B cell (primary cell): ENCODE measurements at places on chromosomes 3 and 15. TPM values are rescaled to one million over a fixed set of nuclear protein-coding genes. Genes with fewer than 3 reads are reported as not detected.

TNFAIP8L3 gene
- not detected in 2 replicates for total RNA-seq

- H3K4me3 ChIP-seq: no peak overlapping the region
- peaks cover 4% of the 10 kb centered on the region for H3K27me3 ChIP-seq
- no peaks in the 10 kb centered on the region for H3K36me3 ChIP-seq
- DNase-seq: peak; percentile 1
- no peak overlapping the region for H3K27ac ChIP-seq
These were observed 7.3 kb upstream of the RTP3 start for GRCh38 chr3:46490338-46491084.

DNA sequence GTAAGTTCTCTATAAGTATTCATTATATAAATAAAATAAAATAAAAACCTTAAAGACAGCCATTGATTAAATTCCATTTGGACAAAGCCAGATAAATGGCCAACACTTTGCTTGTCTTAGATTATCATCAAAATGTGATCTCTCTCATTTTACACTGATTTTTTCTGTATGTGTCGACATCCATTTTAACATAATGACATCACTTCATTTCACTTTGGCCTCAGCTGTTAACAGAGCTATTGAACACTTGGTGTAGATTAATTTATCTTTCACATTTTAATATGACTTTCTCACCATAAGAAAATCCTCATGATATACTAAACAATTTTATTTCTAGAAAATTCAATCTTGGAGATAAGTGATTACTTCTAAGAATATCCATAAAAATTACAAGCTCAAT lies 198.1 kb downstream of the MECOM start:
- peaks cover 3% of the 10 kb centered on the region for H3K27me3 ChIP-seq
- no peak overlapping the region for H3K27ac ChIP-seq
- H3K4me3 ChIP-seq: no peak overlapping the region
- no peaks in the 10 kb centered on the region for H3K36me3 ChIP-seq

PGBD4 gene
- 5.2 and 5.6 TPM in 2 replicates for total RNA-seq

- H3K27ac ChIP-seq: no peak overlapping the region
- H3K4me3 ChIP-seq: no peak overlapping the region
- H3K27me3 ChIP-seq: no peaks in the 10 kb centered on the region
- H3K36me3 ChIP-seq: no peaks in the 10 kb centered on the region
- no peak for DNase-seq
These were observed 110.5 kb downstream of the SAMMSON start for GRCh38 chr3:70110066-70110465.

DNA sequence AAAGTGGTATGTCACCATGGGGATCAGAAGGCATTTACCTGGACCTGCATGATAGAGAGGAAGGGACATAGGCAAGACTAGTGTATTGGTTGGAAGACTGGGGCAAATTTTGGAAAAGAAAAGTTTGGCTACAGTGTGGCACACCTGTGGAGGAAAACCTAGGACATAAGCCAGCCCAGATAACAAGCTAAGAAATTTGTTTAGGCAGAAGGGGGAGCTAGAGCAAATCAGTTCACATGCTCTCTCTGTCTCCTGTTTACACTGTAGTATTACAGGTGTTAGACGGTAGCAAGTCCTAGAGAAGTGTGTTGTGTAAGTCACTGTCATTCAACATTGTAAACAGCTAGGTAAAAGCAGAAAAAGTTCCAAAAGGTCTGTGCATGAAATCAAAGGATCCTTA lies 11.9 kb upstream of the ALDH1A2 start:
- H3K27me3 ChIP-seq: peaks cover 5% of the 10 kb centered on the region
- no peak for DNase-seq
- no peaks in the 10 kb centered on the region for H3K4me1 ChIP-seq

DNA sequence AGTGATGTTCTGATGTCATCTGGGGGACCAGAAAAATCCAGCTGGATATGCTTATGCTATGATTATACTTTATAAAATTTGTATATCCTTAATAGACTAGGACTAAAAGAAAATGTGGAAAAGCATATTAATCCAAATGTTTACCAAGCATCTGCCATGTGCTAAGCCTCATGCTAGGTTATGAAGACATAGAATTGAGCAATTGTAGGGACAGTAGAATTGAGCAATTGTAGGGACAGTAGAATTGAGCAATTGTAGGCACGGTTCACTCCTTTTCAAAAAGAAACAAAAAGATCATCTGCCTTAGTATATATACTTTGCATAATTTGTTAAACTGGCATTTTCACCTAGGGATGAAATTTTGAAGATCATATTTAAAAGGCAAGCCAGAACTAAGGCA lies 18.3 kb downstream of the ABHD5 start:
- DNase-seq: no peak
- H3K27me3 ChIP-seq: no peaks in the 10 kb centered on the region
- H3K36me3 ChIP-seq: peaks cover 7% of the 10 kb centered on the region

GRCh38 chr15:63953524-63953923 lies 92.8 kb downstream of the DAPK2 start:
- no peak for DNase-seq
- H3K4me3 ChIP-seq: no peak overlapping the region
- peaks cover 5% of the 10 kb centered on the region for H3K4me1 ChIP-seq
- no peak overlapping the region for H3K27ac ChIP-seq

- H3K36me3 ChIP-seq: peaks cover 29% of the 10 kb centered on the region
- no peak overlapping the region for H3K27ac ChIP-seq
- H3K27me3 ChIP-seq: no peaks in the 10 kb centered on the region
- peaks cover 51% of the 10 kb centered on the region for H3K4me1 ChIP-seq
- peak; percentile 46 for DNase-seq
These were observed 27.7 kb downstream of the TRAK1 start for GRCh38 chr3:42118762-42119361.

DNA sequence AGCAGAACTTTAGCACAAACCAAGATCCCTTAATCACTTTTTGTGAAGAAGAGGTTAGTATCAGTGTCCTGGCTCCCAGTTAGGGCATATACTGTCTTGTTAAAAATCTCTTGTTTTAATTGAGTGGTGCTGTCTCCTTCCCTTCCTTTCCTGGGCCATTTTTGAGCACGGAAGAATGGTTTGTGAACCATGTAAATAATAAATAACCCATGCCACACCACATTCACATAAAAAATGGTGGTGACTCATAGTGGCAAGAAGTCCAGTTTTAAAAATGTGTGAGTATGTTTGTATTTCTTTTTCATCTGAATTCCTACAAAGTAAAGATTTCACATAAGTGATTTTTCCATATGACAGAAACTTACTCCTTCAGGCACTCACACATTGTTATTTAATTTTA lies 59.1 kb upstream of the SPRED1 start:
- DNase-seq: no peak
- no peak overlapping the region for H3K27ac ChIP-seq
- H3K36me3 ChIP-seq: no peaks in the 10 kb centered on the region
- H3K4me1 ChIP-seq: no peaks in the 10 kb centered on the region
- no peaks in the 10 kb centered on the region for H3K27me3 ChIP-seq

DNA sequence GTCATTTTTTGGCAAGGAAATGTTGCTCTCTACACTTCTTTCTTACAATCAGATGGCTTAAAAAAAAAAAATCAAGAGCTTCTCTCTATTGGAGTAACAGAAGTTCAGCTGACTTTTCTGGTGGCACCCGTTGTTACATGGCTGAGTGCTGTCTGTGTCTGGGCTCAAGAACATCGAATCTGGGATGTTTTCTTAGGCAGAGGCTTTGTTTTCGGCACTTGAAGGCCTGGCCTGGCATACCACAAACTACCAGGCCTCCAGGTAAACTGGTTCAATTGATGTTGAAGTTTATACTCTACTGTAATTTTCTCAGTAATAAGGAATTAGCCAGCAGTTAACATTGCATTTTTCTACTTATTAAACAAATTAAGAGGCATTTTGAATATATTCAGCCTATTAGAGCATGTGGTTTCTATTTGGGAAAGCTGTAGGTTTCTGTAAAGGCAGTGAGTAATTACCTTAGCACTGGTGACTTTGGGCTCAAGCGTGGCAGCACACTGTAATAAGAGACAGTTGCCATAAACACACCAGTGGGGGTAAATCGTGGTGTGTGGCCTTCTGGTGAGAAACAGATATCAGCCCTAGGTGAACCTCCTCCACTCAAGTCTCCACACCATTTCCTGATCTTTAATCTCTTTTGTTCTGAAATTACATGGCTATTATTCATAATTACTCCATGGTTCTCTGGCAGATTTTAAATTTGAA lies 544.7 kb downstream of the MECOM start:
- H3K4me1 ChIP-seq: no peaks in the 10 kb centered on the region
- no peak for DNase-seq
- no peak overlapping the region for H3K4me3 ChIP-seq
- H3K27ac ChIP-seq: no peak overlapping the region

KLHL40 gene
- not detected in 2 replicates for total RNA-seq

GRCh38 chr3:78497021-78497420 lies 1270.8 kb downstream of the ROBO1 start:
- no peak overlapping the region for H3K4me3 ChIP-seq
- DNase-seq: no peak
- no peaks in the 10 kb centered on the region for H3K4me1 ChIP-seq
- H3K27ac ChIP-seq: no peak overlapping the region

- H3K4me3 ChIP-seq: no peak overlapping the region
- peaks cover 28% of the 10 kb centered on the region for H3K4me1 ChIP-seq
- no peaks in the 10 kb centered on the region for H3K27me3 ChIP-seq
- H3K27ac ChIP-seq: peak overlapping the region; percentile 65
- H3K36me3 ChIP-seq: no peaks in the 10 kb centered on the region
These were observed 6.3 kb upstream of the BHLHE40 start for GRCh38 chr3:4972652-4973643.

STRIT1 gene
- total RNA-seq: not detected in 2 replicates

DNA sequence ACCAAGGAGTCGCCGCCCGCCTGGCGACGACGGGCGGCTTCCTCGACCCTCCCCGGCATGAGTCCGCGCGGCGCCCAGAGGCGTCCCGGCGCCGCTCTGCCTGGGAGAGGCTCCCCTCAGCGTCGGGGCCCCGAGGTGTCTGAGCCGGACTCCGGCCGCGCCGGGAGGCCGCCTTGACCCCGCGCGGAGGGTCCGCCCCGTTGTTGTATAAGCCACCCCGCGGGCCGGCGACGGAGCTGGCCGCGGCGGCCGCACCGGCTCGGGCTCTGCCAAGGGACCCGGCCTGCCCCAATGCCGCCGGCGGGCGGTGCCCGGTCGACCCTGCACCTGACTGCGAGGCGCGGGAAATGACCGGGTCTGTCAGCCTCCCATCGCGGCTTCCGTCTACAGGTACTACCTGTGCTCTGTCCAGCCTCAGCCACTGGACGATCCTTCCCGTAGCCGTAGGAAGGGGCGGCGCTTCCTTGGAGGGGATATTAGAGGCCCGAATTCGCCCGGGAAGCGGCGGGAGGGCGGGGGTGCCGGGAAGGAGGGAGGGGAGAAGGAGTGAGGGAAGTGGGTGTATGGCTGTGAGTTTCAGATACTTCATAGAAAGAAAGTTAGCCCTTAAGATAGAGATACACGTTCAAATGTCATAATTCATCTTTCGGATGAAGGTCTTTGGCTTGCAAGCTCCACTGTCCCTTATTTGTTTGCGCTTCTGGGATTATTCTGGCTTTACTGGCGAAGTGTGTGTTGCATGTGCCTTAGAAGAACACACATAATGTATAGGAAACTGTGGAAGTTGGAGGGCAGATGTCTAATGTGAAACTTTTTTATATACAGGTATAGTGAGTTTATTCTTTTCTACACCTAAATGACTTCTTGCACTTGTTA lies 620 bp downstream of the ABHD5 start:
- peaks cover 21% of the 10 kb centered on the region for H3K4me1 ChIP-seq
- H3K27ac ChIP-seq: peak overlapping the region; percentile 49
- peak overlapping the region; percentile 83 for H3K4me3 ChIP-seq
- DNase-seq: no peak
- H3K36me3 ChIP-seq: no peaks in the 10 kb centered on the region

ZNF385D gene
- total RNA-seq: not detected in 2 replicates

TGM4 gene
- total RNA-seq: not detected in 2 replicates

SLC2A2 gene
- total RNA-seq: not detected in 2 replicates

APOD gene
- 0.41 and 0.59 TPM in 2 replicates for total RNA-seq

GRCh38 chr3:45528429-45528828 lies 66.1 kb upstream of the LIMD1 start:
- H3K4me1 ChIP-seq: no peaks in the 10 kb centered on the region
- peaks cover 4% of the 10 kb centered on the region for H3K36me3 ChIP-seq
- no peak for DNase-seq
- H3K27ac ChIP-seq: no peak overlapping the region

- no peaks in the 10 kb centered on the region for H3K4me1 ChIP-seq
- H3K4me3 ChIP-seq: no peak overlapping the region
- H3K27ac ChIP-seq: no peak overlapping the region
- H3K36me3 ChIP-seq: no peaks in the 10 kb centered on the region
- DNase-seq: no peak
These were observed 1283.7 kb downstream of the OTOL1 start for GRCh38 chr3:162780313-162780712.

DNA sequence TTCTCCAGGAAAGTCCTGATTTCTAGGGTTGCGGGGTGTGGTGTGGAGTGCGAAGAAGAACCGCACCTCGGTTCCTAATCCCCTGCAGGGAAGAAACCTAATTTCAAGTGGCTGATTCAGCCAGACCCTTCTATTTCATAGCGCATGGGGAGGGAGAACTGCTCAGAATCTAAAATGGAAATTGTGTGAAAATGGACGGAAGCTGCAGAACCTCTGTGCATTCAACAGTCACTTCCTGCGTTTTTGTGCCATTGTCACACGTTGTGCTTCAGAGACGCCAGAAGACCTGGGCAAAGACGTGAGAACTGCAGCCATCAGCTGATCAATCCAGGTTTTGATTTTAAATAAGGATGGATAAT lies 1.2 kb downstream of the SIDT1 start:
- H3K27me3 ChIP-seq: no peaks in the 10 kb centered on the region
- H3K27ac ChIP-seq: peak overlapping the region; percentile 86
- peaks cover 6% of the 10 kb centered on the region for H3K36me3 ChIP-seq
- H3K4me3 ChIP-seq: peak overlapping the region; percentile 87

- no peaks in the 10 kb centered on the region for H3K27me3 ChIP-seq
- H3K36me3 ChIP-seq: no peaks in the 10 kb centered on the region
- no peak overlapping the region for H3K27ac ChIP-seq
- no peak for DNase-seq
These were observed 87.4 kb upstream of the GSK3B start for GRCh38 chr3:120181632-120182031.

RPL14 gene
- total RNA-seq: 2,218 and 2,452 TPM in 2 replicates

- H3K36me3 ChIP-seq: no peaks in the 10 kb centered on the region
- peak; percentile 41 for DNase-seq
- no peak overlapping the region for H3K27ac ChIP-seq
These were observed 32.3 kb downstream of the RNU5B-1 start for GRCh38 chr15:65336493-65337435.

FBXL22 gene
- 2.0 and 2.5 TPM in 2 replicates for total RNA-seq

GRCh38 chr3:116939091-116939490 lies 229.5 kb downstream of the TUSC7 start:
- no peak overlapping the region for H3K4me3 ChIP-seq
- no peaks in the 10 kb centered on the region for H3K27me3 ChIP-seq
- no peaks in the 10 kb centered on the region for H3K4me1 ChIP-seq
- H3K27ac ChIP-seq: no peak overlapping the region

STAB1 gene
- total RNA-seq: 4.0 and 4.5 TPM in 2 replicates

TMEM158 gene
- total RNA-seq: not detected in 2 replicates

AADACL2 gene
- not detected in 2 replicates for total RNA-seq
